ENCODE measurements at places on chromosomes 11 and 22.

DNA sequence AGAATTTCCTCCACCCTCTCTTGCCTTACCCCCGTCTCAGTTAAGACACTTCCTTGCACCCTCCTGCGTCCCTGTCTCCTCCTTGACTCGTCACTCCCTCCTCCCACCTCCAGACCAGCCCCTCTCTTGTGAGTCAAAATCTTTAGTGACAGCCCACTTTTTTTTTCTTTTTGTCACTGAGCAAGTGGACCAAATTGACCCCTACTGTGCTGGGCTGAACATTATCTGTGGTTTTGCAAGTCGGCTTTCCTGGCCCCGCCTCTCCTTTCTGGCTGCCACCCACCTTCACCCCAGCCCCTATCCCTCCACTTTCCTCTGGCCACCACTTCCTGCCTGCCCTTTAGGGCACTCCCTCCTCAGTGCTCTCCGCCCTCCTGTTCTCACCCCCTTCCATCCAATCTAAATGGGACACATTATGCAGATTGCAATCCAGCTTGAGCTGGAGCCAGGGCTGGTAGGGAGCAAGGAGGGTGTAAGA lies at the start of gene APLNR:
Gene APLNR, minus strand, starts transcription at position 47 of the 478 bp plus-strand sequence. CDS start 246 bp downstream, outside the sequence.
- no peak for DNase-seq

DNA sequence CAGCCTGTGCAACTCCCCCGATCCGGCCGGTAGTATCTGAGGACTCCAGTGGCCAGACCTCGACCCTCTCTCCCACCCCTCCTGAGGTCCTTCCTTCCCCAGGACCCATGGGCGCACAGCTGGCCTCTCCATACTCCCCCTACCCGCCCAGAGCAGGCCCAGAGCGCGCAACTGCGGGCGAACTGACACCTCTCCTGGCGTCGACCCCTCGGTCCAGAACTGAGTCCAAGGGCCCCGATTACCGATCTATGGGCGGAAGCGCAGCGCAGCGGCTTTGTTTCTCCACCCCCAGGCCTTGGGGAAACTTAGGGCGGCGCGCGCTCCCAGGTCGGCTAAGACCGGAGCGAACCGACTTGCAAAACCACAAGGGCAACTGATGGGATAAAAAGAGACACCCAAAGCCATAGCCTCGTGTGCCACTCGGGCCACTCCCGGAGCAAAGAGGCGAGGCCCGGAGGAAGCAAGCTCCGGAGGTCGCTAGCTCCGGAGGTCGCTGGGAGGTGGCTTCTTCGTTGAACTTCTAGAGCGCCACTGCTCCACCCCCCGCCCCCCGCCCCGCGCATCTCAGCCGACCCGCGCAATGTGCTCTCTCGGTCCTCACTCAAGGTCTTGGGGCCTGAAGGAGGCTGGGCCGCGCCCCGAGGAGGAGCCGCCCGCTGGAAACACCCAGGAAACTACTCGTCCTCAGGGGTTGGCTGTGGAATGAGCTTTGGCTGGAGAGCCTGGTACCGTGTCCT lies 9.8 kb upstream of the ALX4 start:
- no peak for DNase-seq

DNA sequence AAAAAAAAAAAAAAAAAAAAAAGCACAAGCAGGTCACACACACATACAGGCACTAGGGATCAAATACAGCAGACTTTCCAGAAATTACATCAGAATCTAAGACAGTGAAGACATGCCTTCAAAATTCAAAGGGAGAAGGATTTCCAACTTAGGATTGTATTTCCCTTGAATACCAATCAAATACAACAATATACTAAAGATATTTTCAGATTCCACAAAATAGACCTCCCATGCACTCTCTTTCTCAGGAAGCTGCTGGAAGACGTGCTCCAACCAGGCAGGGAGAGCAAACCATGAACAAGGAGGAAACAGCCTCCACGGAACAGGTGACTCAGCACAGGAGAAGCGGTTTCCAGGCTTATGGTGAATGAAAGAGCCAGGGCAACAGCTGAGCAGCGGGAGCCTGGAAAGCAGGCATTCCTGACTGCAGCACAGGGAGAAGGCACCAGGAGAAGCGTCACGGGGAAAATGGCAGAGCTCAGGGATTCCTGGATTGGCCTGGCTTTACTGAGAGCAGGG lies 32.0 kb downstream of the TMEM184B start:
- no peak for DNase-seq

- DNase-seq = no peak
These were observed 108.5 kb upstream of the BID start for GRCh38 chr22:17882727-17883126.

- DNase-seq = no peak
These were observed 80.3 kb upstream of the SHISAL1 start for GRCh38 chr22:44393066-44393465.

GRCh38 chr22:30673136-30673535 lies 5.5 kb upstream of the DUSP18 start:
- no peak for DNase-seq

DNA sequence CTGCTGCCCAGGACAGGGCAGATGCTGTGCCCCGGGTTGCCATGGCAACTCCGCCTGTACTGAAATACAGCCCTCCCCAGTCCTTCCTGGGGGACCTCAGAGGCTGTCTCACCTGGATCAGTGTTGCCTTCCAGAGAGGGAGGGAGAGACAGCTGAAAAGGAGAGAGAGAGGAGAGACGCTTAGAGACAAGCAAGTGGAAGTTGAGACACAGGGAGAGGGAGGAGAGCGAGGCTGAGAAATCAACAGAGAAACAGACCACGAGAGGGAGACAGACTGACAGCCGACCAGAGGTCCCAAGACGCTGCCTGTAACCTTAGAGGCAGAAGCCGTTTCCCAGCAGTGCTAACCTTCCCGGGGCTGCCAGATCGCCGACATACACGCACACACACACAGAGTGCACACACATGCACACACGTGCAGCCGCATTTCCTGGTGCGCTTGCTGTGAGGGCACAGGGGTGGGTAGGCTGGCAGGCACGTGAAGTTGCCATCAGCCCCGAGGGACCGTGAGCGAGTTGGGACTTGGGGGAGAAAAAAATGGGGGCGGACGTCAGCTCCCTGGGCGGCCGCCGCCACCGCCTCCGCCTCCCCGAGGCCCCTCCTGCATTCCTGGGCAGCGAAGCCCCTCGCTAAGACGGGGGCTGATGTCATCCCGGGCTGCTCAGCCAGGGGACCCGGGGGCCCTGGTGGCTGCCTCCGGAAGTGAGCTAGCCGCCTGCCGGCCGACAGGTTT lies 88.6 kb upstream of the CRYBB3 start:
- peak; percentile 29 for DNase-seq

DNA sequence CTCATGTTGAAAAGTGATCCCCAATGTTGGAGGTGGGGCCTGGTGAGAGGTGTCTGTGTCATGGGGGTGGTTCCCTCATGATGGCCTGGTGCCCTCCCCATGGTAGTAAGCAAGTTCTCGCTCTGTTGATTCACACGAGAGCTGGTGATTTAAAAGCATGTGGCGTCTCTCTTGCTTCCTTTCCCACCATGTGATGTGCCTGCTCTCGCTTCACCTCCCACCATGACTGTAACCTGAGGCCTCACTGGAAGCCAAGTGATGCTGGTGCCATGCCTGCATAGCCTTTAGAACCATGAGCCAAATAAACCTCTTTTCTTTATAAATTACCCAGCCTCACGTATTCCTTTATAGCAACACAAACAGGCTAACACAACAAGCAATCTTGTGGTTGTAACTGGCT lies 52.4 kb downstream of the VSIG10L2 start:
- no peak for DNase-seq

GRCh38 chr11:76765863-76766350 lies 17.2 kb upstream of the TSKU start:
- no peak for DNase-seq

DNA sequence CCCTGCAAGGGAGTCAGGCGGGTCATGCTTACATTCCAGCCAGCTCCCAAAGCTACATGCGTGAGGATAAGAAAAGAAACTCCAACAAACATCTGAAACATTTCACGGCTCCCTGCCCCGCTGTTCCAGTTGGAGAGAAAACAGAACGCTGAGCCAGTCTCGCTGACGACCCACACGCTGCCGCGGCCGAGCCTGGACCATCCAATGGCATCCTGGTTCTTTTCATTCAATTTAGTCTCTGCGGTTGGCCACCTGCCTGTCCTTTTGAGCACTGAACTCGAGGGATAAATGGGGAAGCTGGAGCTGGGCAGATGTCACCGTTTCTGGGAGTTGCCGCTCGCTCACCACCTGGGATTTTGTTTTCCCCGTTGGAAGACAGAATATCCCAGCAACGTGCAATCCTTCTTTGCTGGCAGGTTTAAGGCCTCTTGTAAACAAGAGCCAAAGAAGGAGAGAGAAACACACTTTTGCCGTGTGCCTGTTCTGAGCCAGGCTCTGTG lies 45.3 kb upstream of the SHISAL1 start:
- DNase-seq = no peak

DNA sequence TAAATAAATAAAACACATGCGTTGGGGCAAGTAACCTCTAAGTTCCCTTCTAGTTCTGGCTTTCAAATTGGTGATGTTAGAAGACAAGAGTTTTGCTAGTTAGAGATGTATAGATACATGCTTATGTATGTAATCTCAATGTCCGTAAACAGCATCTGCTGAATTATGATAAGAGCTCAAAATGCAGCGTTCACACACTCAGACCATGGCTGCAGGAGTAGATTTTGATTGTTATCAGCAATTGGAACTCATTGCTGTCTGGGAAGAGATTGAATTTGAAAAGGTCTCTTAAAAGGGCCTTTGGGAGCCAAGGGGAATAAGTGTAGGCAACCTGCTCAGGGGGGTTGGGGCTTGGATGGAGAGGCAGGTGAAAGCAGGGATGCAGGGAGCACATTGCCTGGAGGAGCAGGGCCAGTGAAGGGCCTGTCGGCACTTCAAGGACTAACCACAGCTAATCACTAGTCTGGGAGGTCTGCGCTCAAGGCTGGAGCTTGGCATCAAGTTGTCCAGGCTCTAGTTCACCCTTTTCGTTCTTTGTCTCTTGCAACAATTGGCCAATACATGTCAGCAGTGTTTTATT lies 2.7 kb upstream of the RAG1 start:
- DNase-seq = no peak

- no peak for DNase-seq
These were observed 106.3 kb downstream of the KCNQ1OT1 start for GRCh38 chr11:2593393-2593950.

GRCh38 chr11:2713094-2713493 lies 13.3 kb upstream of the KCNQ1OT1 start:
- no peak for DNase-seq

- DNase-seq = no peak
These were observed 5.9 kb upstream of the APOL6 start for GRCh38 chr22:35642305-35642741.

DNA sequence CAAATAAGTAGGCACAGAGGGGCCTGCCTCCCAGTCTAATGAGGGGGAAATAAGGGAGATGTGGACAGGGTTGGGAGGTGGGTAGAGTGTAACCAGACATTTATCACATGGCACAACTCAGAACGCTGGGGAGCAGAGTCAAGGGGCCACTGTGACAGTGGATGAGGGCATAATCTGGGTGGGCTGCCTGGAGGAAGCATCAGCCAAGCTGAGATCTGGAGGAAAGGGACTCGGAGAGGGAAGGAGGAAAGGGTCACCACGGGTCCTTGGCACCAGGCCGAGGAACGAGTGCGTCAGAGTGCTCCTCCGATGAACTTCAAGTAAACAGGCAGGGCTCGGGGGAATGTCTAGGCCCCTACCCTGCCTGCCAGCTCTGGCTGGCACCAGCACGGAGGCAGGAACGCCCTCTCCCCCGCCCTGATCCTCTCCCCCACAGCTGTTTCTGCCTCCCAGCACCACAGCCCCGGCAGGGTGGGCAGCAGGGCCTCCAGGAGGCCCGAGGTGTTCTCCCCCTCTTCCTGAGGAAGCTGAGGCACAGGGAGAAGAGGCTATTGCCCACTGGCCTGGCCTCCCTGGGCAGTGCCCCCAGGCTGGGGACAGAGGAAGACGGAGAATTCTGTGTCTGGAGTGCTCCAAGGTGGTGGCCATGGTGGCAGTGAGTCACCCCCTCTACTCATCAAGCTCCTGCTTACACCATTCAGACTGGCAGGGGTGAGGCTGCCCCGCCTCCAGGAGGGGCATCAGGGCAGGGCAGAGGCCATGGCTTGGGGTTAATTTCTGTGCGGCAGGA lies 4.2 kb downstream of the ALDH3B1 start:
- no peak for DNase-seq

GRCh38 chr11:1921574-1922141 lies 2.2 kb downstream of the TNNT3 start:
- no peak for DNase-seq

DNA sequence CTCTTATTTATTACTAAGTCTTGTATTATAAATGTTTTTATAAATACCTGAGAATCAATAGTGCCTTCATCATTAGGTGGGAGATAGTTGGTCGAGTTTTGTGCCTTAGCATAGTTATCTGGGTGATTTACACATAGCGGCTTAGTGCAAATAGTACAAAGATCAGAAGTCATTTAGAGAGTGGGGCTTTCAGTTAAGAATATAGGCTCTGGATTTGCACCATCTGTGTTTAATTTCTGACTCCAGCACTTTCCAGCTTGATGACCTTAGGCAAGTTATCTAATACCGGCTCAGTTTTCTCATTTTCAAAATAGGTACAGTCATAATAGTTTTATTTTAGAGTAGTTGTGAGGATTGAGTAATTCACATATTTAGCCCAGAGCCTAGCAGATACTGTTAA lies 26.4 kb downstream of the PDE3B start:
- no peak for DNase-seq

DNA sequence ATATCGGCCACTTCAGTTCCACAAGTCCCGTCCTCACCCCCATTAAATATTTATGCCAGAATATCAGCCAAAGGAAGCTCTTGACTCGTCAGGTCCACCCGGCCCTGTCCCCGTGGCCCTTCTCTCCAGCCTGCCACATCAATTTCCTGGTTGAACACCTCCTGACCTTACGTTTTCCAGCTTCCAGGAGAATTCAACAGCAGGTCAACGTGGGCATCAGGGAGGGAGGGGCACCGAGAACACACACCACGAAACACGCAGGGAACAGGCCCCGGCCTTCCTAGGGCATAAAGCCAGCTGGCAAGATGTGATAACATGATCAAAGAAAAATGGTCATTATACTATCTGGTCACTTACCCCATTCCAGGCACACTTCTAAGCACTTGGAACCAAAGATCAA lies 15.3 kb downstream of the SULT4A1 start:
- DNase-seq = no peak

DNA sequence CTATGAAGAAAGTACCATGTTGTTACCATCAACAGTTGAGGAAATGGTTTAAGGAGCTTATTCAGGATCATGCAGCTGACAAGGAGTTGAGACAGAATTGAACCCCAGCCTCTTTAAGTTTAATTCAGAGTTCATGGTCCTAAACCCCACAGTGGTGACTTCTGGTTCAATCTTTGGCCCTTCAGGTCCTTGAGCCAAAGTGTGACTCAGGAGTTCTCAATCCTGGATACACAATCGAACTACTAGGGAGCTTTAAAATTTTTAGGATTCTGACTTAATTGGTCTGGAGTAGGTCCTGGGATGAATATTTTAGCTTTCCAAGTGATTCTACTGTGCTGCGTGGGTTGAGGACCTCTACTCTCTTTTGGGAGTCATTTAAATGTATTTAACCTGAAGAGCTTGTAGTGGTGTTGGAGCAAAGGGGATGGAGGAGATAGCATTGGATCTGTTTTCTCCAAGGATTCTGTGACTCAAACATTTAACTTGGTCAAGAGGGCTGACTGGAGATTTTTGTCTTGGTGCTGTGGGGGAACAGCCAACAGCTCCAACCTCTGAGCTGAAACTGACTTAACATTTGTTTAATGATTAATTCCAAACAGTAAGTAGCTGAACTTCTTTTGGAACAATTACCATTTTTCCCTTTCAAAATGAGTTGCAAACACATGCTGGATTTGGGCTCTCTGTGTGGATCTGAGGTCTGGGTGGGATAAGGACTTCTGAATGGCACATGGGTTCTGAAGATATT lies 80.1 kb downstream of the INSC start:
- DNase-seq = no peak
